ENCODE measurements at places on chromosomes 5 and 9.

DNA sequence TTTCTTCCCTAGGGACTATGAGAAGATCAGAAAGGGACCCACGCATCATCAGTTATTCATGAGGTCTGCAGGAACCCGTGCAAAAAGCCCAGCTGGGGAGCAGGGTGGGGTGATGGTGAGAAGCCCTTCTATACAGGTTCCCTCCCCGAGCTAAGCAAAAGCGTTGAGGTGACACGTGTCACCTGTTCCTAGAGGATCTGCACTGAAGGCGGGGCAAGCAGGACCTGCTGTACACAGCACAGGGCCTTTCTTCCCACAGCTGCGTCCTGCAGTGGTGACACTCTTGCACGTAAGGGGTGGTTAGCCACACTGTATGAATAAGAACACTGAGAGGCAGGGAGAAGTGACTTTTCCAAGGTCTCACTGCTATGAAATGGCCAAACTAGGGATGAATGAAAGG is 37.2 kb upstream of the SH3PXD2B start:
- no peak for DNase-seq

- DNase-seq: no peak
These were observed 110.7 kb downstream of the TLE1 start for GRCh38 chr9:81578606-81579005.

- DNase-seq: no peak
These were observed 10.3 kb downstream of the UGT3A2 start for GRCh38 chr5:36056422-36056821.

DNA sequence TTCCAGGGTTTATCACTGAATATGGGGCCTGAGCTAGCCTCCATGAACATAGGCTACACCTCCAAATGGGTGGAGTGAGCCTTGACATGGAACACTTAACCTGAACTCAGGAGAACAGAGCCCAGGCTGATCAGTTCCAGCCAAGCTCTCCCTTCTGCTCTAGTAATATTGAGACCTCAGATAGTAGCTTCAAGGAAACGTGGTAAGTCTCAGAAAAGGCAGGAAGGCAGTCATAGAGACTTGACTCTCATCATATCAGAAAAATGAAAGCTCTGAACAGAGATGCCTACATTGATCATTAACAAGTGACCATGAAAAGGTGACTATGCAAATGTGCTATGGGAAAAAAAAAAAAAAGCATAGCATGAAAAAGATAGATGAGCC is 40.5 kb upstream of the MYO10 start:
- no peak for DNase-seq

DNA sequence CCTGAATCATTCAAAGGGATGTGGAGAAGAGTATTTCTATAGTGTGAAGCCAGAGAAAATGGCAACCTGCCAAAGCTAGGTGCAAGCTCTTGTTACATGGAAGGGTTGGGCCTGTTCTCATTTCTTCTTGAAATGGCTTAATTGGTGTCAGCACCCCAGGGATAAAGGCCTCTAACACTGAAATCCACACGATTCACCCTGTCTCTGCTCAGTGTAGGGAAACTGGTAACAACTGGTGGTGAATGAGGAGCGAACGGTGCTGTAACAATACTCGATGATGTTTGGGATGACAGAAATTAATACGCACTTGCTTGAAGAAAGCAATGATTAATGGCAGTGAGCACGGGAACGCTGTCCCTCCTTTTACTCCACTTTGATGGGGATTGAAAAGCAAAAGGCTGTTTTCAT is 16.2 kb downstream of the PBX3 start:
- no peak for DNase-seq

DNA sequence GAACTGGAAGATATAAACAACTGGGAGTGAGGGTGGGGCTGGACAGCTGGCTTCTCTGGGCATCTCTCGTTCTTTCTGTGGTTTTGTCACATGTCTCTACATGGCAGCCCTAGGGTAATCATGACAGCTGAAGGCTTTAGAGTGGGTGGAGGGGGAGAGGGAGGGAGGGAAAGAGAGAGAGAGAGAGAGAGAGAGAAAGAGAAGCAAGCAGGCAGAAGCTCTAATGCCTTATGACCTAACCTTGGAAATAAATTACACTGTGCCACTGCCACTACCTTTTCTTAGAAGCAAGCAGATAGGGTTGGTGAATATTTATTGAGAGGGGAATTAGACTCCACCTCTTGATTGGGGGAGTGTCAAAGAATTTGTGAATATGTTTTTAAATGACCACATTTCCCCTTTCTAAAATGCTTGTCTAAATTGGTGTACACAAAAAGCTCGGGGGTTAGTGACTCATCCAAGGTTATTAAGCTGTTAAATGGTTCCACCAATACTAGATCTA is 2.6 kb upstream of the DAPK1 start:
- no peak for DNase-seq

GRCh38 chr9:94018628-94019027 is 63.5 kb upstream of the BARX1 start:
- DNase-seq: no peak

- no peak for DNase-seq
These were observed 57.9 kb upstream of the CCNG1 start for GRCh38 chr5:163379298-163380155.

GRCh38 chr5:74099538-74100267 is 473.7 kb downstream of the ARHGEF28 start:
- DNase-seq: no peak

- peak; percentile 1 for DNase-seq
These were observed 83.5 kb upstream of the MINAR2 start for GRCh38 chr5:129664336-129664937.

- DNase-seq: no peak
These were observed 120.9 kb downstream of the CDC42SE2 start for GRCh38 chr5:131384616-131385214.

DNA sequence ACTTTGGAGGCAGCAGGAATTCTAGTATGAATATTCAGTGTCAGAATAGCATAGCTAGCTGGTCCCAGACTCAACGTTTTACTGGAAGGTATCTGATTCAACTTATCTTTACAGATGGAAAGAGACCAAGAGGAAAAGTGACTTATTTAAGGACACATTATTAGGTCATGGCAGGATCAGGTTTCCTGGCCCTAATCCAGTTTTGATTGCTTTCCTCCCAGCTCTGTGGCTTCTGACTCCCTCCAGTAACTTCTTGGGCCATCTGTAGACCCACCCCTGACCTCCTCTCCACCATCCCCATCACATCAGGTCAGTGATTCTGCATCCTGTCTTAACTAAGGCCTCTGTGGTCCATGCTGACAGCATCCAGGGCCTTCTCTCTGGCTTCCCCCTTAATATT is 38.4 kb downstream of the SH3TC2 start:
- no peak for DNase-seq

GRCh38 chr5:178624631-178625546 is 2.0 kb downstream of the CLK4 start:
- no peak for DNase-seq

GRCh38 chr9:114551750-114552685 is 35.6 kb upstream of the ATP6V1G1 start:
- no peak for DNase-seq

DNA sequence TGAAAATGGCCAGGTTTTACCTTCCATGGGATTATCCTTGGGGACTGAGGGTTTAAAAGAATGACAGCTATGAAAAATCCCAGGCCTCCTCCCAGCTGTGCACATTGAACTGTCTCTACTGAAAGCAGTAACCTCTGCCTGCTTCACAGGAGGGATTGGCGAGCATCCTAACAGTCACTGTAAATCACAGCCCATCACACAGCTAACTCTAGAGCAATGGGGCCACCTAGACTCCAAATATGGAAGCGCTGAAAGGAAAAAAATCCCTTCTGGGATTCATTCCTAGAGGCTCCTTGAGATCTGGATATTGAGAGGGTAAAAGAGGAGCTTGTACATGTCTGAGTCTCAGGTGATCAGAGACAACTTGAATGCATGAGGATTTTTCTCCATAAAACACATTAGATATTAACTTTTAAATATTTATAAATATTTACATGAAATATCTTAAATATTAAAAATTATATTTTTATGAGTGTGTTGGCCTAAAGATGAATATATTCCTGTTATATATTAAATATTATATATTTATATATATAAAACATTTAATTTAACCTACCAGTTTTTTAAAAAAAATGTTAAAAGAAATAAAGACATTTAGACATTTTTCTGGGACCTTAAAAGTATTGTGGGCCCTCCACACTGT is 133.8 kb upstream of the SLC24A2 start:
- no peak for DNase-seq

- DNase-seq: no peak
These were observed 36.9 kb upstream of the SRP19 start for GRCh38 chr5:112824197-112824596.

DNA sequence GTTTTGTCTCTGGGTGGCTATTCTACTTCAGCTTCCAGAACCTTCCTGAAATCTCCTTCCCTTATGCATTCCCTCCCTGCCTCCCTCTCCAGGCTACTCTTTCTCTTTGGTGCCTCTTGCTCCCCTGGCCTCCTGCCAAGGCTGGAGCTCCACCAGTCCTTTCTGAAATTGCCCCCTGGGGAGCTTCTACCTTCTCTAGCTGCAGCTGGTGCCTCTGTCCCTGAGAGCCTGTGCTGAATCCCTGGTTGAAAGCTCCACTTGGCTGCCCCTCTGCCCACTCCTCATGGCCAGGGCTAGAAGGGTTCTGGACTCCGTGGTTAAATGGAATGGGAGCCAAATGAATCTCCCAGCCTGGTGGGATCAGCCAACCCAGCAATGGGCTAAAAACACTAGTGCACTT is 80.1 kb downstream of the COL15A1 start:
- no peak for DNase-seq

- no peak for DNase-seq
These were observed 81.2 kb downstream of the ALDH1A1 start for GRCh38 chr9:72871685-72872084.

DNA sequence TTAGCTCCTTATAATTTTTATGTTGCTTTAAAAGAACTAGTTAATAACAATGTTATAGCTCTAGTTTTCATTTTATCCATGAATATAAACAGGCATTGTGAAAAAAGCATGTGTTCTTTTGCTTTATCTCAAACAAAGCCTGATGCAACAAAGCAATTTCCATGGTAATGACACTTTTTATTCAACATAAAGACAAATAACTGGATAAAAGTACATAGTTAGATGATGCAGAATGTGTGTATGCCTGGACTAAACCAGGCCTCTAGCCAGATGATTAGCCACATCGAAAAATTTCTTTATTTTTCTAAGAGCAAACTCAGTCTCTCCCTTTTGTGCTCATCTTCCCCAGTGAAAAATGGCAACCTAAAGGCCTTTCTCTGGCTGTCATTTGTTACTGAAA is 125.6 kb upstream of the TARS1 start:
- DNase-seq: no peak

All from stimulated activated CD4-positive, alpha-beta T cell treated with anti-CD3 and anti-CD28 coated beads, TNF-alpha, amount 100 ng/mL, for 48 hours (primary cell).